GM18507 (cell line): ENCODE measurements at places on chromosomes 6 and 20.

DNA sequence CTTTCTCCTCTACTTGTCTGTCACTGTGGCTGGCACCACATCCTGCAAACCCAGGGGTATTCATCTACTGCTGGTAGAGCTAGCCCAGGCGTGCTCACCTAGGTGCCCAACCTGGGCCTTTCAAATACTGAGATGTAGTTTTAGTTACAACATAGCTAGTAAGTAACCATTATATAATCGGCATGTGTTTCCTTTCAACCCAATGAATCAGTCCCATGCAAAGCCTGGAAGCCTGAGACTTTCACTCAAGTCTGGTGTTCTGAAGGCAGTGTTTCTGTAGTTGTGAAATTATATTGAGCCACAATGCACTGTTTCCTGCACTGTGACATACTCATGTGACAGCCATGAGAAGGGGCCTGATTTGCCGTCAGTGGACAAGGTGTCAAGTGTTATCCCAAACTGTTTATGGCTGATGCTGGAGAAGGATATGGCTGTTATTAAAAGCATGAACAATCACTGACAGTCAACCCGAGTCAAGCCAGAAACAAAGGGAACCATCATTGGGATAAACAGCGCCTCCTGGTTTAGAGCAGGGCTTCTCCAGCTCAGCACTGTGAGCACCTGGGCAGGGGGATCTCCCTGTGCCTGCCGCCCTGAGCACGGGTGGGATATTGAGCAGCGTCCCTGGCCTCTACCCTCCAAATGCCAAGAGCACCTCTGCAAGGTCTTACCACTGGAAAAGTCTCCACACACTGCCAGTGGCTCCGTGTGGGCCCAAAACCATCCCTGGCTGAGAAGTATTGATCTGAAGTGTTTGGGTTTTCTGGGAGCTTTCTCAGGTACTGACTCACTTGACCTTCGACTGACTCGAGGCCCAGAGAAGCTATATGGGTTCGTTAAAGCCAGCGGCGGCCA, 1.6 kb downstream of the PSMA7 start:
- no peak for DNase-seq

DNA sequence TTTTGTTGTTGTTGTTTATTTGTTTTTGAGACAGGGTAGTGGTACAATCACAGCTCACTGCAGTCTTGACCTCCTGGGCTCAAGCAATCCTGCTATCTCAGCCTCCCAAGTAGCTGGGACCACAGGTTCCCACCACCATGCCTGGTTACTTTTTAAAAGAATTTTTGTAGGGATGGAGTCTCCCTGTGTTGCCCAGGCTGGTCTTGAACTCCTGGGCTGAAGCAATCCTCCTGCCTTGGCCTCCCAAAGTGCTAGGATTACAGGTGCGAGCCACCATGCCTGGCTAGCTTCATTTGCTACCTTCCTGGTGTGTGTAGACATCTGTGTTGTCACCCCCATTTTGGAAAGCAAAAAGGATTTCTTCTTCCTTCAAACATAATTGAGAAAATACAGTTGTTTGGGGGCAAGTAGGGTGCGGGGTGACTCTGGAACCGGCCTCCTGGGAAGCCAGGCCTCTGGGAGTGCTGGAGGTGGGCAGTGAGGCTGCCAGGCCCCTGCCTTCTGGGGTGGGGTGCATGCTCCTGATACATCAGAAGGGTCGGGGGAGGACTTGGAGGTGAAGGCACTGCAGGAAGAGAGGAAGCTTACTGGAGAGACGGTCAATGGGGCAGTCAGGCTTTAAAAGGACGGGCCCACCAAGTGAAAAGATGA, 28.4 kb downstream of the SYNJ2 start:
- no peak for DNase-seq

DNA sequence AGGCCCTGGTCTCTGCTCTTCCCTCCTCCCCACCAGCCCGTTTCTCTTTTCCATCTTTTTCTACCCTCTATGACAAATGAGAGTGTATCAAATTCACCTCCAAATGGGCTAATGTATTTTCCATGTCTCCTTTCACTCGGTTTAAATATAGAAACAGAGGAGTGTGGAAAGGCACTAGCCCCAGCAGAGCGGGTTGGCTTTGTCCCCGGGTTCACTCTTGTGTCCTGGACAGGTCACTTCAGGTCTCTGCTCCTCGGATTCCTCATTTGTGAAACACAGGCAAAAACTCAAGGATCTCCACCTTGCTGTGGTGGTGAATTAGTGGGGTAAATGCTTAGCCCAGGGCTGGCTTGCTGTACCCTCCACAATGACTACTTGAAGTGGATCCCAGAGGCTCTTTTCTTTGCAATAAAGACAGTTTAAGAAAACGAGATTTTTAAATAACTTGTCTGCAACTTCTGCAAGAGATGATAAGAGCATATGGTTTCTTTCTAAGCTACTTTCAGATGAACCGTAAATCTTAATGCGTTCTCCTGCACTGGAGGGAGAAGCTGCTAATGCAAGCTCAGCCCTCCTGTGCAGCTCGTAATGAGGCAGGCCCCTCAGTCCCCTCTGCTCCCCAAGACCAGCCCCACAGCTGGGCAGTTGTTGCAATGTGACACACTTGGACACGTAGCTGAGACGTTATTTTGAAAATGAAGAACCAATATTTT, 292.9 kb downstream of the THBS2 start:
- no peak for DNase-seq

GRCh38 chr6:28981833-28982475, 23.2 kb downstream of the ZNF311 start:
- peak; percentile 39 for DNase-seq

DNA sequence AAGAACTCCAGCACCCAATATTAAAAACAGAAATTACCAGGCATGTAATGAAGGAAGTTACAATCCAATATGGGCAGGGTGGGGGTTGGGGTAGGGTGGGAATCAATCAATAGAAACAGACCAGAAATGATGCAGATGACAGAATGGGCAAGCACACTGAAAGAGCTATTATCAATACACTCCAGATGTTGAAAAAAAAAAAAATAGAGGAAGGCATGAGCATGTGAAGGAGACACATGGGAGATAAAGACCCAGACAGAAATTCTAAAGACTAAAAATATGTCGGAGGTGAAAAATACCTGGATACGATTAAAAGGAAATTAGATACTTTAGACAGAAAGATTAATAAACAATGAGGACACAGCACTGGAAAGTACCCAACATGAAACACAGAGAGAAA, 19.1 kb upstream of the ZC3H12D start:
- DNase-seq = no peak

DNA sequence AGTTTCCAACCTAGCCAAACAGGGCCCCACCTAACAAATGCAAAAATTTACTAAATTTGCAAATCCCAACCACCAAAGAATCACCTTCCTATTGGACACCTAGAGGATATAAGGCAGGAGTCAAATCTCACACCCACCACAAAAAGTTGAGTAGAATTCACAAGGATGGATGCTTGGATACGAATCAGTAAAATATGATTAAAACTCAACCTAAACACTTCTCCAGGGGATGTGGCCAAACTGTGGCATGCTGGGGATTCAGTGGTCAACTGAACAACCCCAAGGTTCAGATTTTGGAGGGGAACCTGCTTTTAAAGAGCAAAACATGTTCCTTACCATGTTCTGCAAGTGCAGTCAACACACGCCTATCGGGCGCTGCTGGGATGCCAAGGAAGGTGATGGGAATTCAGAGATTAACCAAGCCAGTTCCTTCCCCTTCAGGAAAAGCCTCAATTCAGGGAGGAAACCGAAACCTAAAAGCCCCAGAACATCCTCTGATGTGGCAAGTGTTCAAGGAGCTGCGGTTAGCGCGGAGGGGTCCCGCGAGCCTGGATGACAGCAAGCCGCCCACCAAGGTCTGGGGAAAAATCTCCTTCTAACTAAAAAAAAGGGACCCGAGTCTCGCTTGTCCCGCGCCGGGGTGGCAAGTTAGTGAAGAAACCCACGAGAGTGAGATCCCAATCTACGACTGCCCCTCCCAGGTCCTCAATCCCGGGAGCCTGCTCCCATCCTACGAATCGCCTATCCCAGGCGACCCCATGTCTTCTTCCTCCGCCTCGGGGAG, 902 bp downstream of the SAMHD1 start:
- DNase-seq = no peak

DNA sequence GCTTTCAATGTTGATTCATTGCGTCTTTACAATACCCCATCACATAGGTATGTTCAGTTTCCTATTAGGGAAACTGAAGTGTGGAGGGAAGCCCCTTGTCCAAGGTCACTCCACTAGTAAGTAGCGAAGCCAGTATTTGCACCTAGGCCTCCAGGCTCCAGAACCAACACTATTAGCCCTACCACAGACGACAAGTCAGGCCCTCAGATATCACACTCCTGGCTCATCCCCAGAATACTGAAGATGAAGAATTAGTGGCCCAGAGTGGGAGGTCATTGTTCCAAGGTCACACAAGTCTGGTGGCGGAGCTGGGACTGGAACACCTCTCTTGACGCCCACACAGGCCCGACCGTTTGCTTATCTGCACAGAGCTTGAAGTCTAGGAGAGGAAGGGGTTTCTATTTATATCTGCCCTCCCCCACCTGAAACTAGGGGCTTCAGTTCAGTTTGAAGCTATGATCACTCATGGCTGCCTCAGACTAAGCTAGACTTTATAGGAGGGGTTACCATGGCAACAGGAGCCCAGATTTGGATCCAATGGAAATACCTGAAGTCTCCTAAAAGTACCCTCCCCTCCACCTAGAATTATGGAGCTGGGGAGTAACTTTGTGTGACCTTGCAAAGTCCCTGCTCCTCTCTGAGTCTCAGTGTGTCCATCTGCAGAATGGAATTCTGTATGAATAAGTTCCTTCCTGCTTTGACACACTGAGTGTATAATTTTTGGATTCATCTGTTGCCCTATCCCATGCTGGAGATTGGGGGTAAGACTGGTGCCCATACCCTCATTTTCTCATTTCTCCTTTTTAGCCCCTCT, 2.2 kb downstream of the SNTA1 start:
- DNase-seq = no peak

- no peak for DNase-seq
These were observed 306.3 kb downstream of the PHF3 start for GRCh38 chr6:63941747-63942470.

DNA sequence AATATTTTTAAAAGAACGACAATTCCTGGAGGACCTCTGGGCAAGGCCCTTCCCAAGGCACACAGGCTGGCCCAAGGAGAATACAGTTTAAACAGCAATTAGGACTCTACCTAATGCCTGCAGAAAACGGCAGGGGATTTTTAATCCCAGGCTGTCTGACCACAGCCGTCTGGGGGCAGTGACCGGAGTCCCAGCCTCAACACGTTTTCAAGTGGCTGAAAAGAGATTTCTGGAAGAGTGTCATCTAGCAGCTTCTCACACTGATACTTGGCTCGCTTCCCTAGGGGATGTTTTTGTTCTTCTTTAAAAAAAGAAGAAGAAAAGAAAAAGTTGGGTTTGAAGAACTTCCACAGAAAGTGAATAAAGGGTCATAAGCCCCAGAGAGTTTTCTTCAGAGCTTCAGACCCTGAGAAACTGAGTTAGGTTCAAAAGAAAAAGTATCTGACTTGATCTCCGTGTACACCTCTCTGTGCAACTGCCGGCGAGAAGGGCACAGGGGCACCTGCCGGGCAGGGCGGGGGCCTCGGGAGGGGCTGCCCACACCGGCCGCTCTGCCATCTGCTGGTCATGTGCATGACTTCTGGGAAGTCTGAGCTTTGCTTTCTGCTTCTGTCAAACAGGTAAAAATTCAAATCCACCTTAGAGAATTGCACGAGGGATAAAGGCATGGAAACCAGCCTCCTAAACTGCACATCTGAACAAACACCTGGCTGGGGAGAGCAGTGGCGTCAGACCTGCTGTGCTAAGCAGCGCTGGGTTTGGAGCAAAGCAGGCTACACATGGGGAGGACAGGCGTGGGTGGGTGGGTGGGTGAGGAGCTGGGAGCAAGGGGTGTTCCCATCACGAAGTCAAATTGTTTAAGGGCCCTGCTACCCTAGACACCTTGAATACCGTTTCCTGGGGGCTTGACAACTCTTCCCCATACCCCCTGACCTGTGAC, 33.0 kb downstream of the RRBP1 start:
- no peak for DNase-seq

DNA sequence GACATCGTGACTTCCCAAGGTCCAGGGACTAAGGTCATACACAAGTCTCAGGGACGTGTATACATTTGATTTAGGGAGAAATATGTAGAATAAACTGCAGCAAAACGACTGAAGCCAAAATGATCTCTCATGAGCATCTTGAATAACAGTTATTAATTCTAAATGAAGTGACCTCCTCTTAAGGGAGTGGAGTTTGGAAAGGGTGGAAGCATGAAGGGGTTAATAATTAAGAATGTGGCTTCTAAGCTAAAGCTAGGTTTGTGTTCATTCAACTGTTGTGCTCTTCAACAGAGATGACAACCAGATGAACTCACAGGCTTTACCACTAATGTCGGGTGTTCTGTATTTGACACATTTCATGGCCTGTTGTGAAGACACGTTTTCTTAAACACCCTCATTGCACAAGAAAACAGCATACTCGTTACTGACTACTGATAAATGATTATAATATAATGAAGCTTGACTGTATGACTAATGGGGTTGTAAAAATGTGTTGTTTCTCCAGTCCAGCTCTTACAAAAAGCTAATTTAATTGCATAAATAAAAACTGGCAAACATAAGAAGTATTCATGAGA, 1.5 kb downstream of the PPP1R14C start:
- no peak for DNase-seq

- DNase-seq = no peak
These were observed 90.0 kb downstream of the ATP9A start for GRCh38 chr20:51678026-51678697.

- DNase-seq = no peak
These were observed 199.7 kb downstream of the BCAS1 start for GRCh38 chr20:53870426-53871315.

DNA sequence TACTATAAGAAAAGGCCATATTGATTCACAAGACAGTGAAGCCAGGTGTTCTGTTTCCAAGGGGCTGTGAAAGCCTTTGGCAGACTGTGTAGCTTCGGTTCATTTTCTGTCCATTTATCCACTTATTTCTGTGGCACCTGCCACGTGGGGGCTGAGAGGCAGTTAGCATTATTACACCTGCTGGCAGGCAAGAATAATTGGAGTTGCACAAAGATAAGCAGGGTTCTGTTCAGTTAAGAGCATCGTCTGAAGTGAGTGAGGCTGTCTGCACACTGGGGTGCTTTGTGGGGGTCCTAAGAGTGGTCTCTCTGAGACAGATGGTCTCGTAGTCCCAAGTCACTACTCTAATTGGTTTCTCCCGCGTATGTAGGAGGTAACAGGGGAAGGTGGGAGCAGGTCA, 60.6 kb upstream of the CCN6 start:
- no peak for DNase-seq

GRCh38 chr6:114157848-114158247, 185.0 kb downstream of the HS3ST5 start:
- DNase-seq = no peak

- no peak for DNase-seq
These were observed 144.4 kb downstream of the MMS22L start for GRCh38 chr6:97138581-97138980.

DNA sequence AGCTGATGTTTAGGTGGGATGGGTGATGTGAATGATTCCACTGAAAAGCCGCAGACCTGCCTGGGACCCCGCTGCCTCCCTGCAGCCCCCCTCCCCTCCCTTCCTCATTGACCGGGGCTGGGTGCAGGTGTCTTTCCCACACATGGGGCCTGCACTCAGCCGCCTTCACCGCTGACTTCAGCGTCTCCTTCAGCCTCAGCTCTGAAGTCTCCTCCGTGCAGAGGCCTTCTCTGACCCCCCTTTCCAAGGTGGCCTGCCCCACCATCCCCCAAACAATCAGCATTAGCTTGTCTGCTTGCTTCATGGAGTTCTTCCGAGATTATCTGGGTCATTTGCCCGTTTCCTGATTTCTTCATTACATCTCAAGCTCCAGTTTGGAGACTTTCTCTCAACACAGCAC, 140.7 kb downstream of the SMOC2 start:
- DNase-seq = no peak

- no peak for DNase-seq
These were observed 11.2 kb downstream of the SLC22A1 start for GRCh38 chr6:160132776-160133338.
